Stimulated activated naive B cell treated with anti-CD40 and anti-IgM and Interleukin-4, amounts not matched to agents 10 μg/mL and 1 μg/mL and 100 μg/mL, for 72 hours (primary cell): ENCODE measurements at places on chromosomes 12 and 14.
A peak's percentile ranks its signal among the peaks of the same experiment; 100 is the strongest.

- no peaks in the 10 kb centered on the region for H3K27me3 ChIP-seq
- no peak for DNase-seq
- peaks cover 4% of the 10 kb centered on the region for H3K4me1 ChIP-seq
- H3K4me3 ChIP-seq: no peak overlapping the region
- no peak overlapping the region for H3K27ac ChIP-seq
These were observed 53.4 kb downstream of the PLBD1 start for GRCh38 chr12:14514154-14514842.

- peaks cover 2% of the 10 kb centered on the region for H3K4me1 ChIP-seq
- no peak for DNase-seq
- H3K27me3 ChIP-seq: no peaks in the 10 kb centered on the region
These were observed 9.0 kb downstream of the HPD start for GRCh38 chr12:121849665-121850064.

GRCh38 chr12:47591795-47592194, 114.0 kb downstream of the RPAP3 start:
- H3K27ac ChIP-seq: no peak overlapping the region
- H3K4me3 ChIP-seq: no peak overlapping the region
- no peaks in the 10 kb centered on the region for H3K36me3 ChIP-seq
- no peak for DNase-seq
- peaks cover 27% of the 10 kb centered on the region for H3K4me1 ChIP-seq

- H3K4me1 ChIP-seq: peaks cover 10% of the 10 kb centered on the region
- peak overlapping the region; percentile 77 for H3K27ac ChIP-seq
- peaks cover 6% of the 10 kb centered on the region for H3K36me3 ChIP-seq
- peak overlapping the region; percentile 91 for H3K4me3 ChIP-seq
These were observed 24.5 kb upstream of the PPP1R13B start for GRCh38 chr14:103871596-103872480.

DNA sequence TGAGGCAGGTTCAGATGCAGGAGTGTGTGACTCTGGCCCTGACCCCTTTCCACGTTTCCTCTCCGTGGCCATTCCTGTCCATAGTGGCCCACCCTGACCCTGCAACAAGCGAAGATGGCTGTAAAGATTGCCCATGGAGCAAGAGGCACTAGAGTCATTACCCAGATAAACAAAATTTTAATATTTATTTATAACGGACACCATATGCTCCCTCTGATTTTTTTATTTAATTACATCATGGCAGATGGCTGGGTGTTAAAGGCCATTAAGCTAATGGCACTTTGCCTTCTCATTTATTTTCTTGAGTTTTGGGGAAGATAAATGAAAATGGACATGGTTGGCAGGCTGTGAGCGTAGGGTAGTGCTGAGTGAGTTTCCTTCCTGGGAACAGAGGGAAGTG, 58.7 kb downstream of the WSCD2 start:
- no peak overlapping the region for H3K4me3 ChIP-seq
- peaks cover 23% of the 10 kb centered on the region for H3K27me3 ChIP-seq
- no peak for DNase-seq
- H3K36me3 ChIP-seq: no peaks in the 10 kb centered on the region
- no peak overlapping the region for H3K27ac ChIP-seq
- H3K4me1 ChIP-seq: no peaks in the 10 kb centered on the region

- H3K4me1 ChIP-seq: no peaks in the 10 kb centered on the region
- no peak for DNase-seq
- no peaks in the 10 kb centered on the region for H3K27me3 ChIP-seq
- H3K36me3 ChIP-seq: no peaks in the 10 kb centered on the region
These were observed 439.0 kb upstream of the STXBP6 start for GRCh38 chr14:25488961-25489360.

DNA sequence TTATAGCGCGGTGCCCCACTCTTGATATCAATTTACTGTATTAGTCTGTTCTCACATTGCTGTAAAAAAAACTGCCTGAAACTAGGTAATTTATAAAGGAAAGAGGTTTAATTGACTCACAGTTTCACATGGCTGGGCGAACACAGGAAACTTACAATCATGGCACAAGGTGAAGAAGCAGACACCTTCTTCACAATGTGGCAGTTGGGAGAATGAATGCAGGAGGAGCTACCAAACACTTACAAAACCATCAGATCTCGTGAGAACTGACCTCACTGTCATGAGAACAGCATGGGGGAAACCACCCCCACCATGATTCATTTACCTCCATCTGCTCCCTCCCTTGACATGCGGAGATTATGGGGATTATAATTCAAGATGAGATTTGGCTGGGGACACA, 42.3 kb downstream of the FBXO34 start:
- H3K27me3 ChIP-seq: no peaks in the 10 kb centered on the region
- H3K4me1 ChIP-seq: peaks cover 8% of the 10 kb centered on the region
- no peak overlapping the region for H3K4me3 ChIP-seq

DNA sequence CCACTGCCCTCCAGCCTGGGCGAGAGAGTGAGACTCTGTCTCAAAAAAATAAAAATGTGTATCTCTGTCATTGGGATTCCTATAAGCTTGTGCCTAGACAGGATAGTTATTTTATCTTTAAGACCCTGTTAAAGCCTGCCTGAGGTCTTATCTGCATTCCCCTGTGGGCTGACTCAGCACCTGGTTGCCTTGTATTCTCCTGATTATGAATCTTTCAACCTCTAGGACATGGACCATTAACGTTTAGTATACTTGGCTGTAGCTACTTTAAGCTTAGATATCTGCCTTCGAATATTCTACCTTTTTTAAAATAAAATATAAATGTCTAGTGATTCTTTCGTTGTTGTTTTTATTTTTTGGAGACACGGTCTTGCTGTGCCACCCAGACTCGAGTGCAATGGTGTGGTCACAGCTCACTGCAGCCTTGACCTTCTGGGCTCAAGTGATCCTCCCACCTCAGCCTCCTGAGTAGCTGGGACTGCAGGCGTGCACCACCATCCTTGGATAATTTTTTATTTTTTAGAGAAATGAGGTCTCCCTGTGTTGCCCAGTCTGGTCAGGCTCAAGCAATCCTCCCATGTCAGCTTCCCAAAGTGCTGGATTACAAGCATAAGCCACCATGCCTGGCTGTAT, 41.3 kb downstream of the RESF1 start:
- no peak overlapping the region for H3K4me3 ChIP-seq
- DNase-seq: no peak
- peak overlapping the region; percentile 14 for H3K27ac ChIP-seq
- H3K4me1 ChIP-seq: peaks cover 2% of the 10 kb centered on the region
- peaks cover 28% of the 10 kb centered on the region for H3K36me3 ChIP-seq

DNA sequence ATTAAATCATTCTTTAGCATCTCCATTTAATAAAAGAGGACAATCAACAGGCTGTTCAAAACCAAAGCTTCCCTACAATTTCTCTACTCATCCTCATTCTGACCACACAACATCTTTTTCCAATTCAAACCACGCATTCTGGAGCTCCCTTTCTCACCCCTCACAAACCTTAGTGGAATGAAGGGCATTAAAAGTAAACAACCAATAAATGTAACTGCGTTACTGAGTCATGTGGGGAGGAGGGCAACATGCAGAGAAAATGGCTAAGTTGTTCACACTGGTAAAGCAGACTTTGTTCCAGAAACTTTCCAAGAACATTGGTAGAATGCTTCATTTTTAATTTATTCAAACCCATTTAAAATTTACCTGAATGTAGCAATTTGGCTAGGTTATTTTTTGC, 19.6 kb downstream of the SOX5 start:
- H3K36me3 ChIP-seq: no peaks in the 10 kb centered on the region
- no peak for DNase-seq
- no peaks in the 10 kb centered on the region for H3K27me3 ChIP-seq

GRCh38 chr14:92890830-92891588, 31.9 kb upstream of the CHGA start:
- H3K4me3 ChIP-seq: no peak overlapping the region
- H3K36me3 ChIP-seq: peaks cover 2% of the 10 kb centered on the region
- DNase-seq: no peak
- no peak overlapping the region for H3K27ac ChIP-seq
- H3K27me3 ChIP-seq: peaks cover 35% of the 10 kb centered on the region
- H3K4me1 ChIP-seq: no peaks in the 10 kb centered on the region

DNA sequence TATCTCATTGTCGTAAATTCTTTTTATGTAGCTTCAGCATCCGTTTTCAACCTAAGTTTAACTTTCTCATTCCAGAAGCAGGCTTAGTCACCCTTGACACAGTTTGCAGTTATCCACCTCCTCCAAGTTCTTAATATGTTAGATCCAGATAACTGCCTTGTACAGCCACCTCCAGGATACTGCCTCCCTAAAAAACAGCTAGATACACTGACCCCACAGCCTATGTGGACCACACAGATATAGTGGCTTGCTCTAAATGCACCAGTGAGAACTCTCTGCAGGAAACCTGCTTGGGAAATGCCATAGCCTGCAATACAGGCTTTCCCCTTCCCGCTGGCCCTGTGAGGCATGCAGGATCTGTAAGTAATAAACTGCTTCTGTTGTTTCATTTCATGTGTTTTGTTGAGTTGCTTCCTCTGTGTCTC, 11.1 kb upstream of the RTL1 start:
- no peaks in the 10 kb centered on the region for H3K4me1 ChIP-seq
- DNase-seq: no peak
- no peaks in the 10 kb centered on the region for H3K36me3 ChIP-seq
- peaks cover 8% of the 10 kb centered on the region for H3K27me3 ChIP-seq
- H3K27ac ChIP-seq: no peak overlapping the region
- H3K4me3 ChIP-seq: no peak overlapping the region

DNA sequence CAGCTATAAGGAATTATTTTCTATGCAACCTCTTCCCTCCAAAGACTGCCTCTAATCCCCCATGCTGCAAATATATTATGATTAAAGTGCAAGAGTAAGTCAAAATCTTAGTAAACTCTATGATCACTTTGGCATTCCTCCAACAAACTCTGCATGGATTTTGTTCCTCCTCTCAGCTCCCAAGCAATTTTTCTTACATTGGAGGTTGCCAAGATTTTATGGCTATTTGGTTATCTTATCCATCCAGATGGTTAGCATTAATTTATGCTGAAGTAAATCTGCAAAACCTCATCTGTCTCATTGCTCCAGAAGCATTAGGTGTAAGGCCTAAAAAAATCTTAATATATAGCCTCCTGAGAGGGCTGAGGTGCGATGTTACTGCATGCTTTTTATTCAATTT, 228.1 kb downstream of the CHST11 start:
- no peak overlapping the region for H3K4me3 ChIP-seq
- DNase-seq: no peak
- peaks cover 56% of the 10 kb centered on the region for H3K4me1 ChIP-seq
- H3K27ac ChIP-seq: no peak overlapping the region

DNA sequence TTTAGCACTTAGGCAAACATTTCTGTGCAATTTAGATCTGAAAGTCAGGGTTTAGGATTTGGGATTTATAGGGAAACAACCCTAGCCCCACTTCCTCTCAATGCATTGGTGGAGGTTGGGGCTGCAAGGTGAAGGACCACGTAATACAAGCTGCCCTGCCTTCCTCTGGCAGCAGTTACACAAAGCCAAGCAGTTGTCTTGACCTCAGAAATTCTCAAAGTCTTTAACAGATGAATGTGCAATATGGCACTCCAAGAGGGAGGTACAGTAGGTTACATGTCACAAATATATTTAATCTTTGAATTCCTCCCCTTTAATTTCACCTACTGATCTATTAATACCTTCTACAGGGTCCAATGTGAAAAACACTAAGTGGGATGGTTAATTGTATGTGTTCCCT, 23.9 kb downstream of the IFNG-AS1 start:
- H3K4me3 ChIP-seq: no peak overlapping the region
- no peak overlapping the region for H3K27ac ChIP-seq
- peaks cover 33% of the 10 kb centered on the region for H3K4me1 ChIP-seq
- H3K36me3 ChIP-seq: peaks cover 19% of the 10 kb centered on the region
- no peaks in the 10 kb centered on the region for H3K27me3 ChIP-seq

DNA sequence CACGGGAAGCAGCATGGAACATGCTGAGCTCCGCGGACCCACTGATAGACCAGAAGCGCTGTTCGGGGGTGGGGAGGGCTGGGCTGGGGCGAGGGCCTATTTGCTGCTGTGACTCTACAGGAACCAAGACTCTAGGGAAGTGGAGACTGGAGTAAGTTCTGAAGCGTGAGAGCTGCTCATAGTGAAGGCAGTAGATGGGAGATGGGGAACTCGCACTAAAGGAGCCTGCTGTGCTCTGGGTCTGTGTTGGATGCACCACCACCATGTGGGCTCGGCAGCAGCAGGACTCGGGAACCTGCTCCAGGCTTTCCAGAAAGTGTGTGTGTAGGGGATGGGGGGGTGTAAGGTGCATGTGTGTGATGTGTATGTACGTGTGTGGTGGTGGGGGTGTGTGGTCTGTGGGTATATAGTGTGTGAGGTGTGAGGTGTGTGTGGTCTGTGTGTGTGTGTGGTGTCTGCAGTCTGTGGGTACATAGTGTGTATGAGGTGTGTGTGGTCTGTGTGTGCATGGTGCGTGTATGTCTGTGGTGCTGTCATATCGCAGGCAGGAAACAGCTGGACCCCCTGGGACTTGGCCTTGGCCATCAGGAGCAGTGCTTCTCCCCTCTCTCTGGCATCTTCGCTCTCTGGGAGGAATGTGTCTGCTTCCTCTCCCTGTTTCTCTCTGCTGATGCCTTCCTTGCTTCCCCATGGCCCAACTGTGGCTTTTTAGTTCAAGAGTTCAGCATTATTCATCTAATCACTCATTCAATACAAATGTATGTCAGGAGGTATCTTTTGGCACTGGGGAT, 378.9 kb downstream of the FUT8 start:
- no peaks in the 10 kb centered on the region for H3K27me3 ChIP-seq
- H3K4me3 ChIP-seq: no peak overlapping the region
- no peaks in the 10 kb centered on the region for H3K36me3 ChIP-seq
- DNase-seq: peak; percentile 38
- H3K4me1 ChIP-seq: no peaks in the 10 kb centered on the region

- H3K36me3 ChIP-seq: no peaks in the 10 kb centered on the region
- H3K27me3 ChIP-seq: peaks cover 94% of the 10 kb centered on the region
- H3K4me1 ChIP-seq: peaks cover 15% of the 10 kb centered on the region
- no peak overlapping the region for H3K4me3 ChIP-seq
- no peak overlapping the region for H3K27ac ChIP-seq
These were observed 25.6 kb downstream of the PXN start for GRCh38 chr12:120239776-120240494.

DNA sequence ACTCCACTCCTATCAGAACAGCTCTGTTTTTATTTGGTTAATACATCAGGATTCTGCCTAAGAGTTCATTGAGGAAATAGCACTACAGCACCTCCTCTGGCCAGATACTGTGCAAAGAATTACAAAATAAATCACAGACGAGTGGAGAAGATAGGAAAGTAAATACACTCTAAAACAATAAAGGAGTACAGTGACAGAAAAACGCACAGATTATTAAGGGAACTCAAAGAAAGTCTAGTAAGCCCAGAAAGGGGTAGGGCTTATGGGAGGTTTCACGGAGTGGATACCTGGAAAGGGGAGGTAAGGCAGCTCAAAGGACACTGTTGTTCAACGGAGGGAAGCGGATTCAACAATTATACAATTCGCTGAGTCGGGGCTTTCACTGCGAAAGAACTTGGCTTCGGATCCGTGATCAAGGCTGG, 5.5 kb downstream of the OR10AD1 start:
- H3K27me3 ChIP-seq: peaks cover 26% of the 10 kb centered on the region
- DNase-seq: no peak
- H3K36me3 ChIP-seq: peaks cover 7% of the 10 kb centered on the region
- H3K4me1 ChIP-seq: peaks cover 31% of the 10 kb centered on the region
- H3K4me3 ChIP-seq: peak overlapping the region; percentile 86

- H3K27me3 ChIP-seq: peaks cover 11% of the 10 kb centered on the region
- H3K36me3 ChIP-seq: no peaks in the 10 kb centered on the region
- no peak overlapping the region for H3K4me3 ChIP-seq
- no peak for DNase-seq
- H3K27ac ChIP-seq: no peak overlapping the region
These were observed 127.9 kb downstream of the CACNA1C start for GRCh38 chr12:2180737-2181082.
